Mucosa of gallbladder (tissue), 1 donor: ENCODE measurements at places on chromosomes 3 and 15. TPM values are rescaled to one million over a fixed set of nuclear protein-coding genes. Genes with fewer than 3 reads are reported as not detected.

CHRFAM7A gene
- total RNA-seq = 1.4 TPM

ZMYND10 gene
- total RNA-seq = 2.2 TPM

ALAS1 gene
- total RNA-seq = 62.4 TPM

CCDC54 gene
- not detected for total RNA-seq

SCN11A gene
- total RNA-seq = 0.09 TPM

NAA50 gene
- 78.6 TPM for total RNA-seq

DNA sequence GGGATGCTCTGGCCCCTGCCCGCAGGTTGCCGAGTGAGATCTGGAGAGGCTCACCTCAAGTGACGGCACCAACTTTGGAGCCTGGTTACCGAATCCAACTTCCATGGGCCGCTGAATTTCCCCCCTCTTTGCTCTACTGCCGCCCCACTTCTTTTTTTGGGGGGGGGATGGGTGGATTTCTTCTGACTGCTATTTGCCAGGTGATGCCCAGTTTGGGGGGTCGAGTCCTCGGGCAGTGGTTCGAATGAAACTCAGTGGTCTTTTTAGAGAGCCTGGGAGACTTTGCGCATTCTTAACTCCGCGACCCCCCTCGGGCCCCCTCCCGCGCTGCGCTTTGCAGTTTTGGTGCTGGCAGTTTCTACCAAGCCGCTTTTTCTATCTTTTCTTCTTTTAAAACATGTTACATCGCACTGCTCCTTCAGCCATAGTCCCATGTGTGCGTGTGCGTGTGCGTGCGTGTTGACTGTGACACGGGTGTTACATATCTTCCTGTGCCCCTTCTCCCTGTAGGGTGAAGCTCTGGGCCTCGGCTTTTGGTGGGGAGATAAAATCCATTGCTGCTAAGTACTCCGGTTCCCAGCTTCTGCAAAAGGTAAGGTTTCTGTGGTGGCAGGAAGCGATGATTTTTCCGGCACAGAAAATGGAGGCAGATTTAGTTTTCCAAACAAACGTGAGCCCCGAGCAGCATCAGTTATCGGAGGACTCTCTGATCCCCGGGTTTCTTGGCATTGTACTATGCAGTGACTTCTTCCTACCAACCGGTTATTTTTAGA, 837 bp downstream of the CACNA2D3 start:
- no peak for DNase-seq

- DNase-seq = no peak
Observed at GRCh38 chr15:76844096-76844495, 61.0 kb downstream of the SCAPER start.

GRCh38 chr15:60937278-60937677, 291.8 kb downstream of the RORA start:
- no peak for DNase-seq

GRCh38 chr3:127452321-127452821, 138.2 kb downstream of the TPRA1 start:
- no peak for DNase-seq

- DNase-seq = peak; percentile 49
Observed at GRCh38 chr3:65729555-65729954, 309.2 kb downstream of the MAGI1 start.

- DNase-seq = no peak
Observed at GRCh38 chr3:101193957-101194356, 126.4 kb downstream of the IMPG2 start.

DNA sequence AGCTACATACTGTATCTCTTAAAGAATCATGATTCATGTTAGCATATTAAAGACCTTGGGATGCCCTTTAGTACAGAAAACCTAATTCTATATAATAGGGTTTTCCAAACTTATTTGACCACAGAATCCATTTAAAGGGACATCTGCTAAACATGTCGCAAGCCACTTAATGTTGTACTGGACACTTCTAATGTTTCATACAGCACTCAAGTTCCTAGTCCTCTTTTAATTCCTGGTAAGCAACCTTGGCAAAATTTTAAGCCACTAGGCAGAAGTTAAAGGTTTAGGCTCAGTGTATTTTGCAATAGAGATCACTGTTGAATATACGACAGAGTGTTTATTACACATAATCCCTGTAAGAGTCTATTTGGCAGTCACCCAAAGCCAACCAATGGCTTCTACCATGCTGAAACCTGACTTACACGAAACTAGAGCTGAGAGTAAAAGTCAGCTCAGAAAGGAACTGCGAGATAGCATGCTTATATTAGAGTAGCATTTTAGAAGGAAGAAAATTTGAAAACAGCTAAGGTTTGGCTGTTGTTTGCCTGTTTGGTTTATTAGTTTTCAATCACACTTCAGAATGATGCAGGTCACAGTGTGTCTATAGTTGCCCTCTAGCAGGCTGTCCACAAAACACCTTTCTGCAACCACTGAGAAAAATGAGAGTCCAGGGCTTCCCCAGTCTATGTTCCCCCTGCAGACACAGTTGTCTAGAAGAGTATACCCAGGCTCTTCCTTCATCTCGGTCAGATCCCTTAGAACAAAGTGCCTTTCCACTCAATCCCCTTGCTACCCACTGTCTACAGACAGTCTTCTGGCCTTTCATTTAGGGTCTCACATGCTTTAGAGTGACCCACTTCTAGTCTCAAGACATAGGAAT, 104.4 kb downstream of the FMN1 start:
- DNase-seq = no peak

GRCh38 chr3:138114431-138114918, 933 bp downstream of the DZIP1L start:
- no peak for DNase-seq

DNA sequence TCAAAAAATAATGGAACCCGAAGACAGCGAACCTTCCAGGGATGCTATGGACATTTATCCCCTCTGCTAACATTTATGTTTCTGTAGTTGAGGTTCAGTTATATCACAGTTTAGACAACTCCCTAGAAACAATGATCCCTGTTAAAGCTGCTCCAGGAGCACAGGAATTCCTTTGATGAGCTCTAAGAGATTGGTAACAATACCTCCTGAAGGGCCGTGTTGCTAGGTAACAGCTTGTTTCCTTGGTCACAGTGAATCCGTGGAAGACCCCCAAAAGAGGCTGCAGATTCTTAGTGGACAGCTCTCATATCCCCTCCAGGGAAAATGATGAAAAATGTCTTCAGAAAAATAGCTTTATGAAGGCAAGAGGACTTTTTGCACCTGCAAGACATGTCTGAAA, 160.2 kb downstream of the SERPINI1 start:
- DNase-seq = no peak

GRCh38 chr15:69908590-69909420, 188.9 kb downstream of the TLE3 start:
- no peak for DNase-seq
